ENCODE measurements at places on chromosomes 12 and 14. TPM values are rescaled to one million over a fixed set of nuclear protein-coding genes. Genes with fewer than 3 reads are reported as not detected.

DNA sequence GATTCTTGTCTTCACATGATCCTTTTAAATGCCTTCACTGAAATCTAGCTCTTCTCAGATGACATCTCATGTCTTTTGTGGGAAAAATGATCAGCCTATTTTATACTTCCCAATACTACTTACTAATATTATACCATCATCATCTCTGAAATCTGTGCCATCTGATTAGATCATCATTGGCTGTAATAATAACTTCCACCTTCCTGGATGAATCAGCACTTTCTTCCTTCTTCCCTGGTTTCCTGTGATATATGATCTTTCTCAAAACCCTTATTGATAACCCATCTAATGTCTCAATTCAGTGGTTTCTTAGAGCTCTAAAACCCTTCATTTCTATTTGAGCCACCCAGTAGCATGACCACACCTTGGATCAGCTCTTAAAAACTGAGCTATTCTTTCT lies 30.9 kb downstream of the GPR137C start:
- DNase-seq: no peak

PRIMA1 gene
- 4.4 TPM for total RNA-seq

ARMH4 gene
- total RNA-seq: 2.8 TPM

GALNT8 gene
- total RNA-seq: 31.6 TPM

GRCh38 chr14:21185491-21185890 lies 29.6 kb upstream of the OR5AU1 start:
- DNase-seq: no peak

GRCh38 chr14:36056845-36057244 lies 119.7 kb downstream of the PTCSC3 start:
- DNase-seq: no peak
